ENCODE measurements at places on chromosomes 6 and 20.

DNA sequence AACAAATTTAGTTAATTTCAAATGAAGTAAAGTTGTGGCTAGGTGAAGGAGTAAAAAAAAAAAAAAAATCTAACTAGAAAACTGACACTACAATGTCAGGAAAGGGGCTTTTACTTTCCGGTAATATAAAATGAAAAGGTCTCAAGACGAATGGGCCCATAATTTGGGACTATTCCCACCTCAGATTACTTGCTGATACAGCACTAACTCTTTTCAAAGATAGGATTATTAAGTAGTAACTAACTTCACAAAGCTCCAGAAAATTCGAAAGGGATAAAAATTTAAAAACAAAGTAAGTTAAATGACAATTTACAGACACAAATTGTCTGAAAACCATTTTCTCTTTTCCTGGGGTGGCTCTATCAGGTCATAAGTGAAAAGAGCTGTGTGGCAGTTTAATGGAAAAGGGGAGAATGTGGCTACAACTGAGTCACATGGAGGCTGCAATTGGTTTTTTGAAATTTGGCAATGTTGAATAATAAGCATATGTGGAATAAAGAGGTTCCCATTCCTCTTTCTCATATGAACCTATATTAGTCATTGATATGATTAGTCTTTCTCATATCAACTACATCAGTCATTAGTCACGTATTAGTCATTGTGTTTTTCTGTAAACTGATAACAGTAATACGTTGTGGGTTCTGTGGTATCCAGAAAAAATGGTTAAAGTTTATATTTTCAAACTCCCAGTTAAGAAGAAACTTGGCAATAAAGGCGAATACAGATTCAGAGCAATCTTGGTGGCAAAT, 78.0 kb downstream of the RWDD2A start:
- no peak for DNase-seq

- no peak for DNase-seq
Observed at GRCh38 chr20:17655286-17655651, 26.8 kb downstream of the RRBP1 start.

DNA sequence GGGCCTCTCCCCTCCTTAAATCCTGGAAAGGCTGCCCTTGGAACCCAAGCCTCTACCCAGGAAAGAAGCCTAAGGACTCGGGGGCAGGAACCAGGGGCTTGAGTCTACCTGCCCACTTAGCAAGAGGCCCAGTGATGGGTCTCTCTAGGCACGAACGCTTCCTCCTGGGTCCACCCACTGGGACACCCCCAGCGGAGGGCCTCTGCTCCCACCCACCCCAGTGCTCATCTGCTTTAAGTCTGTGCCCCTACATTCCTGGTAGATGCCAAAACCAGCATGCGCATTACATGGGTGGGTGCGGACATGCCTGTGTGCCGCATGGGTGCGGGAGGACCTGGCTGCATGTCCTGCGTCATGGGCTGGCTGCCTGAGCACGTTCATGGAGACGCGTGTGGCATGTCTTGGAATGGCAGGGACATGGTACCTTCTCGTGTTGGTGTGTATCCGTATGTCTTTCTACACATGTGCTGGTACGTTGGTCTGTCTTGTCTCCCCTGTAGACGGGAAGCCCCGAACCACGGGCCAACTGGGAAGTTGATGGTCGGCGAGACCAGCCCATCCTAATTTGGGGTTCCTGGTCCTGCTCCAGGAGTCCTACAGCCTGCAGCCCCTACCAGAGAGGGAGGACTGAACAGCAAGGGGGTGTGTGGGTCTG, 29.3 kb downstream of the SNPH start:
- no peak for DNase-seq

DNA sequence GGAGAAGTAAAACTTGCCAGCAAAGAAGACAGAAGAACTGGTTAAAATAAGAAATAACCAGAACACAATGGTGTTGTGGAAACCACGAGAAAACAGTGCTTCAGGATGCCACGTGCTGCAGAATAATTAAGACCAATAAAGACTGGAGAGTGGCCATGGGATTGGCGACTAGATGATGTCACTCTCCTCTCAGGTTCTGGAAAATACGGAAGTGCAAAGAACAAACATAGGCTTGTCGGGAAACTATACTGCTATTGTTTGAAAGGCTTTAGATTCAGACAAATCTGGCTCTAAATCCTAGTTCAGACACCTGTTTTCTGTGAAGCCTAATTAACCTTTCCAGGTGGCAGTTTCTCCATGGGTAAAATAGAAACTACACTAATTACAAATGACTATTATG, 138.4 kb upstream of the STXBP5 start:
- no peak for DNase-seq

DNA sequence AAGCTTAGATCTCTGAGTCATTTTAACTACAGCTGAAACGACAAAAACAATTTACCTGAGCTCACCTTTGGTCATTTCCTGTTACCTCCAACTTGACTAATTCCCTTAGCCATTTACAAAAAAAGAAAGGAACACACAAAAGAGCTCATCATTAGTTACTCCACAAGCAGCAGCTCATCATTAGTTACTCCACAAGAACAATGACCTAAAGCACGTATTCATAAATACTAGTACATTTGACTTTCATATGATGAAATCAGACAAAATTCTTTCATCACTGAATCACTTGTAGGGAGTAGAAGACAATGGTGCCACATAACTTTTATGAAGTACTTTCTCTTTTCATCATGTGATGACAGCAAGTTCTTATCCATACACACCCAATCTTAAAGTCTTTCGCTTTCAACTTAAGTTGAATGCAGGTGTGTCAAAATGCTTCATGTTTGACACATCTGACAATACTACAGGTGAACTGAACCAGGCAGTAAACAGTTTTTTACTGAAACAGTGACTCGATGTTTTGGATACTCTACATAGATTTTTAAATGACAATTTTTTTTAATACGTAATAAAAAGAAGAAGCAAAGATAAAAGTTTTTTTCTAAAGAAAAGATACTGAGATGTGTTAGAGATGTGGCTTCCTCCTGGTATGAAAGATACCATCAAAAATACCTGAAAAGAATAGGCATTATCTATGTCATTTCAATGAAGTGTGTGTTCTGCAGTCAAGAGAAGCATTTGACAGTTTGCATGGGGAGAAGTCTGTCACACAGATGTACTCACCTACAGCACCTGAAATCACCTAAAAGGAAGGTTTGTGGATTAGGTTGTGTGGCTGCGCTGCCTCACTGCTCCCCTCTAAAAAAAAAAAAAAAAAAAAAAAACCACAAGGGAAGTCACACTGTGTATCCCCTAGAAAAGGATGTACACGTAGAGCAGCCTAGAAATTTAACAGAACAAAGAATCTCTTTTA, 109.1 kb downstream of the PRDM1 start:
- DNase-seq: peak; percentile 56

DNA sequence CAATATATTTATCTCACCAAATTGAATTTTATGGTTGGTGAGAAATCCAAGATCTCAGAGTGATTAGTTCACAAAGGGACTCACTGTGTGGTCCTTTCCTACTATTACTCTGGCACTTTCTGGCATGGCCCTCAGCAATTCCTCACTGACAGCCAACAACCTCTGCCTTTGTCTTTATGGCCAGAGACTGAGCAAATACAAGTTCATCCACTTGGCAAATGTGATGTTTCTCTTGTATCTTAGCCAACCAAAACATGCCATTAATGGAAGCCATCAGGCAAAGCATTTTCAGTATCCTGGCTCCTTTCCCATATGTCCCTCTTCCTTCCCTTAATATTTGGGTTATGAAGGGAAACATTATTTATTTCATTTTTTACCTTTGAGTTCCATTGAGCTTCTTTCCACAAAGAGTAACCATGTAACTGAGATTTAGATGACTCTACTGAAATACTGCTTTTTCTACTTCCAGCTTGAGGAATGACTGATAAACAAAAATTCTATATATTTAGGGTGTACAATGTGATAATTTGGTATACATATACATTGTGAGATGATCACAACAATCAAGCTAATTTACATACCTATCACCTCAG, 30.8 kb upstream of the SMLR1 start:
- no peak for DNase-seq

DNA sequence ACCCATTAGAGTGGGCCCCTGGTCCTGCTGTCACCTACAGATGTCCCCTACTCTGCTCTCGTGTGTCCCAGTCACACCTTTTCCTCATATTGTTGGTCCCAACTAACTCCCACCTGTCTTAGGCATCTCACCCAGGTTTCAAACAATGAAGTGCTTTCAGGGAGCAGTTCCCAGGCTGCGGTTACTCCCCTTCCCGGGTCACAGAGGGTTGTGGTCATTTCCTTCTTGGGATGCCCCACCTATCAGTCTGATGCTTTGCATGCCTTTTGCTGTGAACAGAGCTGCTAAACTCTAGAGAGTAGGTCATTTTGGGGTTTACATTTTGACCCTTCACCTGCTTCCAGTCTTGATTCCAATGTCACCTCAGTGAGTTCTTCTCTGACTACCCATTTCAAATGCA, 181.6 kb downstream of the CDC5L start:
- no peak for DNase-seq

DNA sequence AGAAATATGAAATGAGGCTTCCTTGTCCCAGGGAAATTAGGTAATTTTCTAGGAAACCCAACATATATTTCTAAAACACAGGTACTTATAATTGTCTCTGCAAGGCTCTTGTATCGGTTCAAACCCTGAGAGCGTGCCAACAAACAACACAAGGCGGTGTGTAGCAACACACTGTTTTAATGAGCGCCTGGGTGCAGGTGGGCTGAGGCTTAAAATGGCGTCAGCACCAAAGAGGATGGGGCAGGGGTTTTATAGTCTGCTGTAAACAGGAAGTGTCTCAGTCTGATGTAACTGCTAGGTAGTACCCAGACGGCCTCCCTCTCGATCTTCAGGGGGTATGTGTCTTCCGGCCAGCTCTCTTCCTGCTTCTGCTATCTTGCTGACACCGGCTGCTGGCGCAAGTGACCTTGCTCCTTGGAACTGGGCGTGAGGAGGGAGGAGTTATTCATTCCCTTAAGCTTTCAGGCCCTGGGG, 69.7 kb downstream of the EPB41L2 start:
- no peak for DNase-seq

DNA sequence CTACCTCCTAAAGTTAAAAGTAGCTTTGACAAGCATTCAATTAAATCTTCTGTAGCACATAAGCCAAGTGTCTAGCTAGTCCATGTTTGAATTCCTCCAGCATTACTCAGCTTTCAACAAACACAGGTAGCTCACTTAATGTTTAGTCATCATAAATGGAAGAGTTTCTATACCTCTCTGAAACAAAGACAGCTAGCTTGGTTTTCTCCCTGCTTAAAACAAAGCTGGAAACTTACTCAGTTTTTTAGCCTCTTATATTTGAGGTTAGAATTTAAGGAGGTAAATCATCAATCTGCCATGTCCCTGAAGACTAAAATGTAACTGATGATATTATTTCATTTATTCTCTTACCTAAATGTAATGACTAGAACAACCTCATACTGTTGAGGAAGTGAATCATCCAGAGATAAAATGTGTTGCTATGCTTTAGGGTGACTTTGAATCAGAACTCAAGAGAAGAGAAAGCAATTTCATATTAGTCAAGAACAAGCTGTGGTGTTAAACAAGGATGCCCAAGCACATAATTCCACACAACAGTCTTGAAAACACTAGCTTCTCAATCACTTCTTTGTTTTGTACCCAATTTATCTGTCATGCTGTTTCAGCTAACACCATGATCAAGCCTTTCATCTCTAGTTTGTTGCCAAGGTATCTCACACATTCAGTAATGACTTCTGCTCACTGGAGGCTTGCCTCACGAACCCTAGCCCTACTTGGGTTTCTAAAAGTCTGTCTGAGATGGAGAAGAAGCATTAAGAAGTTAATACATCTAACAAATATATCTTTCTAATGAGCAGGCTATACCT, 251.9 kb downstream of the EPM2A start:
- no peak for DNase-seq

- DNase-seq: no peak
Observed at GRCh38 chr6:7114744-7115458, 7.1 kb downstream of the RREB1 start.

GRCh38 chr6:157657754-157658153, 165.3 kb upstream of the SNX9 start:
- DNase-seq: no peak

DNA sequence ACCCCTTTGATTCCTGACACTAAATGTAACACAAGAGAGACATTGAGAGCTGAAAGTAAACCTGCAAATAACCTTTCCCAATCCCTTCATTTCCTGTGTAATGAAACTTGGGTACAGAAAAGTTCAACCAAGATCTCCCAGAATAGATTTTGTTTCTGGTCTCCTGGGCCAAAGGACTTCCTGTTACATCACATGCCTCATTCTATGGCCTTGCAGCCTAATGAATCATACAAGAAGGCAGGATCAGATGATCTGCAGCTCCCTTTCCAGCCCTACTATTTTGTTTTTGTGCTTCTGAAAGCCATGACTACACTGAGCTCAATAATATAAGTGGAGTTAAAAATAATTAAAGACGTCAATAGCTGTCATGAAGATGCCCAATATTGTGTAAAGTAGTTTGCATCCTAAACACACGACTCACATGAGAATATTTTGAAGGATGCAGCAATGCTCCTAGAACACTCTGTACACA, 73.4 kb upstream of the NOX3 start:
- DNase-seq: no peak

- no peak for DNase-seq
Observed at GRCh38 chr6:159977255-159977903, 8.5 kb downstream of the IGF2R start.

- no peak for DNase-seq
Observed at GRCh38 chr20:41348430-41349172, 8.0 kb downstream of the LPIN3 start.

DNA sequence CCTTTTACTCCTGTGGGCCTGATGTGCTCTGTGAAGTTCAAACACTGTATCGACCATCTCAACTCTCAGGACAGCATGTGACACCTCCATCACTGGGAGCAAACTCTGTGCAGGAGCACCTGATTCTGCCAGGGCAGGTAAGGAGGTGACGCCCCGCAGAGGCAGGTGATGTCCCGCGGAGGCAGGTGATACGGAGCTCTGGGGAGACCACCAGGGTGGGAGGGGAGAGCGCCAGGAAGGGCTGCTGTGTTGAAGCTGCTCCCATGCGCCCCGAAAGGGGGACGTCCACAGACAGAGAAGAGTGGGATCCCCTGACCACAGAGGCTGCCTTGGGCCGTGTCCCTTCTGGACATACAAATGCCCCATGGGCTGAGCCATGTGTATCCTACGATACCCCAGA, 58.3 kb downstream of the DACT2 start:
- no peak for DNase-seq
